ENCODE measurements at places on chromosomes 6 and 20.

- DNase-seq, result no peak
These were observed 181.5 kb upstream of the TCF21 start for GRCh38 chr6:133707456-133707855.

DNA sequence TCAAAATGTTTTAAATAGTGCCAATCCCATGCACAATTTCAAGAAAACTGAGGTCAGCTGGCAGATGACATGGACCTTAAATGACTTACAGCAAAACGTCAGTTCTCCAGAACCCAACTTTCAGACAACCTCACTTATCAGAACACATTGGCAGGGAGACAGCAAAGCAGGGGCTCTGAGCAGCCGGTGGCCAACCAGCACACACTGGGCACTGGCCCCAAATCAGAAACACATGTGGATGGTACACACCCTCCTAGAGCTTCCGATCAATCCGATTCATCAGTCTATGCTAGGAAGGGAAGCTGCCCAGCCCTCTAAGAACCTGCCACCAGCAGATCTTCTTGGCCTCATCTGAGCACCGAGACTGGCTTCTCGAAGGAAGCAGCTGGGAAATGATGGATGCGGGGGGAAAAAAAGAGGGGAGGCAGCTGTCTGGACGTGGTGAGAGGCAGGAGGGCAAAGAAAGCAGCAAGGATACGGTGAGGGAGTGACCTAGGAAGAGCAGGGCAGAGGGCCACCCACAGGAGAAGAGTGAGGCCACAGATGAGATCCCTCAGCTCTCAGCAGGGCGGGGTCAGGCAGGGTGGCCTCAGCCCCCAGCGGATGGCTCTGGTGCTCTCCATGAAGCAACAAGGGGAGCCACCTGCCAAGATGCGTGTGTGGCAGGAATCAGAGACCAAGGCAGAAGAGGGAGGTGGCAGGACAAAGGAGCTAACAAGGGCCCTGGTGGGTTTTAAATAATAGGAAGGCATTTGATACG lies 32.9 kb downstream of the TAF4 start:
- DNase-seq, result no peak

GRCh38 chr20:39939241-39939865 lies 749.7 kb downstream of the MAFB start:
- no peak for DNase-seq

GRCh38 chr20:62493253-62493885 lies 17.6 kb upstream of the GATA5 start:
- no peak for DNase-seq

GRCh38 chr20:5612581-5613301 lies 137.5 kb upstream of the SHLD1 start:
- DNase-seq, result no peak

DNA sequence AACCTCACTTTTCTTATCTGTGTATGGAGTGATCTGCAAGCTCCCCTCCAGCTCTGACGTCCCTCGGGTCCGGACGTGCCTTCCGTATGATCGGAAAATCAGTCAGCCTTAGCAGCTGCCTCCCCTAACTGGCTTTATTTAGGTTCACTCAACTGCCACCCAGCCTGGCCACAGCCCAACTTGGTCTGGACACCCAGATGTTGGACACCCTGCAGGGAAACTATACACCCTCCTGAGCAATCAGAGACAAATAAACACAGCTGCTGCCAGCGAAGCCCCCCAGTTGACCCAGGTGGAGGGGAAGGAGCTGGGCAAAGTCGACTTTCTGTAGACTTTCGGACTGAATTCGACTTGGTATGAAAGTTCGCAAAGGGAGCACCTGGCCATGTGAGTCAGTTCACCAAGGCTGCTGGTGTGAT lies 28.9 kb downstream of the TBC1D7 start:
- no peak for DNase-seq

- DNase-seq, result no peak
These were observed 270.6 kb upstream of the MARCKS start for GRCh38 chr6:113586413-113587077.

GRCh38 chr6:79704200-79704599 lies 73.1 kb downstream of the SH3BGRL2 start:
- no peak for DNase-seq

GRCh38 chr20:45114465-45115385 lies at the start of gene WFDC5:
WFDC5 (minus strand) TSS chr20:45115174; CDS start chr20:45115083, 91 bp downstream.
- DNase-seq, result no peak

GRCh38 chr20:5652626-5653553 lies 97.3 kb upstream of the SHLD1 start:
- DNase-seq, result no peak

DNA sequence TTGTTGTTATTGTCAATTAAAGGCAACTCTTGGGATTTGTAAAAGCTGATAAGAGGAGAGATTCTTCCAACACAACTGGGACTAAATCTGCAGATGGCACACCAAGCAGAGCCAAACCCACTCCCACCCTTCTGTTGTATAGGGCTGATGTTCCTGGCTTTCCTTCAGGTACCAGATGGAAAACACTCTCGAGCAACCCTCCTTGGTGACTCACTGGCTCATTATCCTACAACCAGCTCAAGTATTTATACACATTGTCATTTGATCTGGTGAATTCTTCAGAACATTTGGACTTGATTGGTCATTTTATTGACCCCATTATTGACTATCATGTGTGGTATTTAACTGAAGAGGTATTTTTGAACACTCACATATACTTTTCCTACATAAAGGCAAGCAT lies 190.3 kb upstream of the PCSK2 start:
- no peak for DNase-seq

DNA sequence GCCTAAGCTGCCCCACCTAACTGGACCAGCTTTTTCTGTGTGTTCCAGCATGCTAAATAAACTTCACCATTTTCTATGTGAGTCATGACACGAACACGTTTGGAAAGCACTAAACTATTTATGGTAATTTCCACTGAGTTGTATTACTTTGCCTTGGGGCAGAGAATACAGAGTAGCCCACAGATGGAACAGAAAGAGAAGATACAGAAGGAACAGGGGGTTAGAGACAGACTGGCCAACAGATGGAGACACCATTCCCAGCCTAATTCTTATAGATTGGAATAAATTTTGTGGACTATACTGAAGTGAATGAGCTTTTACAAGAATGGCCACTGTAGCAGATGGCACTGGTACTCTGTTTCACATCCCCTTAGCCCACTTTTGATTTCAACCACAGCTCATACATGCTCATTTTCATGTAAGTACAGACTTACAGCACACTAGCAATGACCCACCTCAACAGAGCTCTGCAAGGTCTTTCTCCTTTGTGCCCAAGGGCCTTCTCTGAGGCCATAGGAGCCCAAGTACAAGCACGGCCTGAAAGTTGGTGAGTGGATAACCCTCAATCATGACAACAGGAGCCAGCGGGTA lies 13.1 kb upstream of the NT5DC1 start:
- DNase-seq, result no peak

GRCh38 chr6:136517002-136517401 lies 33.2 kb downstream of the MAP7 start:
- DNase-seq, result no peak

GRCh38 chr6:13253272-13253671 lies 75.1 kb downstream of the TBC1D7 start:
- DNase-seq, result no peak

DNA sequence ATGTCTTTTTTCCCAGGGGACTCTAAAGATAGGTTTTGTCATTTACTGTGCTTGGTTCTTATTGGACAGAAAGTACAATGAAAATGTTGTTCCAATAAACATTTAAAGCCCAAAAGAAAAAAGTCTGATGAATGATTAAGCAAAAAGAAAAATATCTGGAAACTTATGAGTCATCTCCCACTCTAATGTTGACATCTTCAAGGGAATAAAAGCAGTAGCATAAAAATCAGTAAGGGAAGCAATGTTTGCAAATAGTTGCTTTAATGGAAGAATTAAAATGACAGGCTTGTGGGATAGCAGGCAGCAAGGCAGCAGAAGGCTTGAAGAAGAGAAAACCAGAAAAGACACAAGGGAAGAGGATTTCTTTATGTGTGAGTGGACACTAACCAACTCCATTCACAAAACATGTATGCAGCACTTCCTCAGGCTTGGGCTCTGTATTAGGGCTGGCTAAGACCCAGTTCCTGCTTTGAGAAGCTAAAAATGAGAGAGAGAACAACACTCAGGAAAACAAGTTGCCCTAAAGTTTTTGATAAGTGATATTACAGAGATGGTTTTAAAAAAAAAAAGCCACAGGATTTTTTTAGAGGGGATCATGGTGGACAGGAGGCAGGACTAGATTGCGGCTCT lies 263.2 kb upstream of the NT5E start:
- DNase-seq, result no peak

DNA sequence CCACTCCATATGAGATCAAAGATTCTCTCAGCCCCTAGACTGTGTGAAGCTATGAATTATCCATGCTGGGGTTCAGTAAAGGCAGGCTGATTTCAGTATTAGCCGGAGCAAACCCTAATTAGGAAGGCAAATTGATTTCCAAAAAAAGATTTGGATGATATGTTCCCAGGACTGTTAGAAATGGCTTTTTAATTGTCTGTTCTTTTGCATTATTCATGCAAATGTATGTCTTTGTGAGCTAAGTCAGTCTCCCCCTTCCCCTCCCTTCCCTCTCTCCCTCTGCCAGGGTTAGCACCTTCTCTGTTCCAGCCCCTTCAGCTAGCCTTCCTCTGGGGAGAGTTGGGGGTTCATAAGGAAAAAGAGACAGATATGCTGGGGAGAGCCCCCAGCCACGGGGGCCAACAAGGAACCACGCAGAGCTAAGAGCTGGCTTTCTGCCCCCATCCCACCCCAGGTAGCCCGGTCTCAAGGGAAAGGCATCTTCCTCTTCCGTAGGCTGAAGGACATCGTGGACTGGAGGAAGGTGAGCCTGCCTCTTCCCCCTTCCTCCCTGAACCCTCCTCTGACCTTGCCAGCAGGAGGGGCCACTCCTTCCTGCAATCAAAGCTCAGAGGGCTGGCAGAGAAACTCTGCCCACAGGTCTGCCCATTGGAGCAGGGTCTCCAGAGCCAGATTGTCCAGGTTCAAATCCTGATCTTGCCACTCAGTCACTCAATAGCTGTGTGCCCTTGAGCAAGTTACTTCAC lies 32.3 kb downstream of the PDRG1 start:
- no peak for DNase-seq

GRCh38 chr20:60125513-60125912 lies 167.3 kb downstream of the CDH26 start:
- DNase-seq, result no peak

DNA sequence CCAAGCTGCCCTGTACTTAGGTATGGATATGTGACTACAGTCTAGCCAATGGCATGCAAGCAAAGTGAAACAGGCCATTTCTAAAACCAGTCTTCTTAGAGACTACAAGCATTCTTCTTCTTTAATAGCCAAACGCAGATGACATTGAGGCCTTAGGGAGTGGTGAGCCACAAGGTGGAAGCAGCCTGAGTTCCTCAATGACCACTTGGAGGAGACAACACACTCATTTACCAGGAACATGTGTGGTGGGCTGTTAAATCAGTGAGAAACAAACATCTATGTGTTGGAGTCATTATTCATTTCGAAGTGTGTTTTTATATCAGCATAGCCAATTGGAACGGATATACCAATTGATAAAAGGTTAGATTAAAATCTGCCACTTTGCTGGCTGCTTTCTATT lies 122.0 kb downstream of the GFRAL start:
- DNase-seq, result no peak

DNA sequence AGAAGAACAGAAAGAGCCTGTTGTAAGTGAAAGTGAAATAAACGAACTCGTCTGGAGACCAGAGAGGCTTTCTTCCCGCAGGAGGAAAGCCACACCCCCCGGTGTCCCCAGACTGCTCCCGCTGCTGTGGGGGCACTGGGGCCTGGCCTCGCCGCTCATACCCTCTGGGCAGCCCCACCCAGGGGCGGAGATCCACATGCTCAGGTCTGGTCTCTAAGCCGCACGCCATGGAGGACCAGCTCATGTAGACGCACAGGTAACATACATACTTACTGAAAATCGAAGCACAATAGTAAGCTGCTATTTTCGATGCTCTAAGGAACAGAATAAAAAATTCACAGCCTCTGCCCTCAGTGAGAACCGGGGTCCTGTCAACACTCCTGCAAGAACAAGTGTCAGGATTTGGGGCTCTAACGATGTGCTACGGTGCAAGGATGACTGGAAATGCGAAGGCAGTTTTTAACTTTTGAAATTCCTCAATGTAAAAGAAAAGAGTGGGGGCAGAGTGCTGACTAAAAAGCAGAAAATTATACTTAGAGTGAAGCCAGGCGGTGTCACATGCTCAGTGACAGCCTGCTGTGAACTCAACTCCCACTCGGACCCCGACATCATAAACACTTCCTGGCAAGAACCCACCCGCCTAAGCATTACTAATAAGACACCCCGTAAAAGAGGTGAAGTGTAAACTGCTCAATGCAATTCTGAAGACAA lies 110.5 kb downstream of the IRF4 start:
- no peak for DNase-seq

DNA sequence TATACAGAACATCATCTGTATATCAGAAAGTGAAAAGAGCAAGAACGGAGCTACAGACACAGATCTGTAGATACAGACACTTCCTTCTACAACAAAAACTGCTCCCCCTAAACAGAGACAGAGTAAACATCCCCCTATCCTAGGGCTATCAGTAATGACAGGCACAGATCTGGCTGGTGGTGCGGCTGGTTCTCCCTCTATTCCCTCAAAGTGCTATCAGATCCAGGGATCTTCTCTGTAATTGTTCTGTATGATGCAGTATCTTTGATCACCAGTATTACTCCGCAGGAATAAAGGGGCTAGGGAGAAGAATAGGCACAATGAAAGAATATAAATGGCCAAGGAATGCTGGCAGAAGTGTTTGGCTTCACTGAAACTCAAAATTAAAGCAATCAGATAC lies 80.7 kb downstream of the SLC23A2 start:
- no peak for DNase-seq

DNA sequence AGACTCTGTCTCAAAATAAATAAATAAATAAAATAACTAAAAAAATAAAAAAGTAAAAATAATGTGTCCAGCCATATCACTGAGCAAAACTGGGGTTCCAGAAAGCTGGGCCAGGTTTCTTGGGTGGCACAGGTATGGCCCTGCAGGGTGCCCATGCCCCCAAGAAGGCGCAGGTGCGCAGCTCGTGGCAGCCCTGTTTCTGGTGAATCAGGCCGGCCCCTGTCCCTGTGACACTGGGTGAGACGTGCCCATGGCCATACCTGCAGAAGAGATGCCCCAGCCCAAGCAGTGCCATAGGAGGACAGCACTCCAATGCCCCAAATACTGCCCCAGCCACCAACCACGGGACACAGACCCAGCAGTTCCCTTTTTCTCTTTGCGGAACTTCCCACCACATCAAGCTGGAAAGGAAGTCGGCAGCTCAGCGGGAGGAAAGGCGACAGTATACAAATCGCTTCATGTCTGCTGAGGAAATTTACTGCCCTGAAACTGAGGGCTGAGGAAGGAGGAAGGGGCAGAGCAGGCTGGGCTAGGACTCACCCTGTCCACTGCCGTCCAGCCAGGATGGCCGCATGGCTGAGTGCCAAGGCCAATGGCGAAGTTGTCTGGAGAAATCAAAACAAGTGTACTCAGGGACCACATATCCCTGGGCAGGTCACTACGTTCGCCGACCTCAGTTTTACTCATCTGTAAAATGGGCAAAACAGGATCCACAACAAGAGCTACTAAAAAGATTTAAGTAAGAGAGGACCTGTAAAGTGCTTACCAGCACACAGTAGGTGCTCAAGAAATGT lies 55.4 kb downstream of the PREX1 start:
- no peak for DNase-seq

GRCh38 chr6:52498538-52499017 lies 78.3 kb downstream of the TRAM2 start:
- no peak for DNase-seq

Measured in progenitor cell of endocrine pancreas (in vitro differentiated cells).